Right ventricle myocardium superior (tissue), 1 donor: ENCODE measurements at places on chromosomes 2 and 18.

DNA sequence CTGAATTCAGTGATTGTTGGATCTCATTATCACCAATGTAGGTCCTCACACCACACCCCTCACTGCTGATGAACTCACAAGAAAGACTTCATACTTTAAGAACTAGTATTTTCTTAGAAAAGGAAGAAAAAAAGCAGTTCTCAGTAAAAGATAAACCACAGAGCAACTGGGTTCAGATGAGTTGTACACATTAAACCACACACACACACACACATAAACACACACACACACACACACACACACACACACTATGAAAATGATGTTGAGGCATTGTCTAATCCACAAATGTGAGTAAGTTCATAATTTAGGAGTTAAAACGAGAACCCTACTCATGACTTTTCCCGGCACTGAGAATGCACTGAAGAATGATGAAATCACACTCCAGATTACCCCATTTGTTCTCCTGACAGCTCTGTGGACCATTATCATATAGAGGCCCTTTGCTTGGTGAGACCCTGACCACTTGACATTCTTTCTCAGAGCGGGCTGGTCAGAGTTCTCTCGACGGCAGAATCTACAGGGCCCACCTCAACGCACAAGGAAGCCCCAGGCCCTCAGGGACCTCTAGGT is 106.2 kb downstream of the BCL2 start:
- no peak for DNase-seq

- DNase-seq: no peak
These were observed 224.5 kb downstream of the CCDC102B start for GRCh38 chr18:69022426-69022825.

DNA sequence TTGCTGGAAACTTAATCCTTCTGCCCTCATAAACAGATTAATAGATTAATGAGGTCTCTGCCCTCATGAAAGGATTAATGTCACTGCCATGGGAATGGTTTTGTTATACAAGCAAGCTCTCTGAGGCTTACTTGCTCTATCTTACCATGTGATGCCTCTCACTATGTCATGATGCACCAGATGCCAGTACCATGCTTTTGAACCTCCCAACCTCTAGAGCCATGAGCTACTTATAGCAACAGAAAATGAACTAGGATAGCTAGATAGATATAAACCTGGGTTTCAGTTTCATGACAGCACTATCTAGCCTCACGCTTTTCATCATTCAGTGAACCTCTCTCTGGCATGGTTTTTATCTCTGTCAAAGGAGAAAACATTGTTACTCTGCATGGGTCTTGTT is 371.6 kb upstream of the LRP1B start:
- DNase-seq: no peak

DNA sequence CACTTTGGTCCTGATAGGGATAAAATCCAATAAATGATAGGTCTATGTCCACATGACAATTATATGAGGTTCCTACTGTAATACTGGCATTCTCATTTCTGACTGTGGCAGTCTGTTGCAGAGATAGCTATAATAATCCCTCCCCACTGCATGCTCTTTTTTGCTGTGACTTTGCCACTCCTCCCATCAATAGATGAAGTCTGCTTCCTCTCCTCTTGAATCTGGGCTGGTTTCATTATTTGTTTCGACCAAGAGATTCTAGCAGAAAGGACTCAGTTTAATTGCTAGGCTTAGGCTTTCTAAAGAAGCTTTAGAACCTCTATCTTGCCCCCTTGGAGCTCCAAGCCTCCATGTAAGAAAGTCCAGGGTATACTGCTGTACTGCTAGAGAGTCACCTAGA is 23.3 kb upstream of the CREB1 start:
- DNase-seq: no peak

DNA sequence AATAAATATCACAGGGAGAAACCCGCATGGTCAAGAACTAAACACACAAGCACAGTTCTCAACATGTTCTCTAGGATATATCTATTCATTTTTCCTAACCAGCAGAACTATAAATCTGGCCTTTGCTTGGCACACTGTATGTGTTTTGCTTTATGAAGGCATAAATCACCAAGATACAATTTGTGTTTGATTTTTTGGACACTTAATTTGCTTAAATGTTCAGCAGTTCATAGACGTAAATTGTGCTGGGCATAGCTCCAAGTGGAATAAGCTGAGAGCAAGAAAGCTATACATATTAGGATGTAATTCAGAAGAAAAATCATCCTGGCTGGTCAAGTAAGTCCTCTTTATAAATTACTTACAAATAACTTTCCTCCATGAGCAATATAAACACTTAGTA is 341.5 kb upstream of the ATP5MC3 start:
- no peak for DNase-seq

DNA sequence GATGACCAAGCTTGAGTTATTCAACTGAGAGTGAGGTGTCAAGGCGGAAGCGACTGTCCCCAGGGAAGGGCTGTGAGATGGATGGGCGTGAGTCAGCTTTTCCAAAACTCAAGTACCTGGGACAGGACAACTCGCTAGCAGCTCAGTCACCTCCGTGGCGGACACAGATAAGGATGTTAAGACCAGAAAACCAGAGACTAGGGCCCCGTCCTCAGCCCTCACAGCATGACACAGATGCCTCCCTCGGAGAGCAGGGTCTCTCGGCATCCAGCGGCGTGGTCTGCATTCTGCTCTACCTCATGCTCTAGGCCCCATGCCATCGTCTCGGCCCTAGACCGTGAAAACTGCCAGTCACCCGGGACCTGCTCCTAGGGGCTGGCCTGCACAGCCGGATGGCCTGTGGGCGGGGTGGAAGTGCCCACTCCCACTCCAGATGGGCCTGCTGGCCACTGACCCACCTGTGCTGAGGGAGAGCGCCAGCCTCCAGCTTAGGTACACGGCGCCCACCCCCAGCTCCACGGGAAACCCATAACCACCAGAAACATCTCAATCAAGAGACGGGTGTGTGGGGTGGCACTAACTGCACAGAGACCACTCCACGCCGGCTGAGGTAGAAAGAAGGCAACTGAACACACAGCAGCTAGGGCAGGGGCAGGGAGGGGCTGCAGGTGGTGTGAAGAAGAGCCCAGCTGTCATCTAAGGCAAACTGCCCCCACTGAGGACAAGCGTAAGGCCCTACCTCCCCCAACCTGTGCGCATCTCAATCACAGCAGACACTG is 39.8 kb downstream of the ANO7 start:
- peak; percentile 34 for DNase-seq

GRCh38 chr2:170297496-170297895 is 119.5 kb downstream of the MYO3B start:
- no peak for DNase-seq

DNA sequence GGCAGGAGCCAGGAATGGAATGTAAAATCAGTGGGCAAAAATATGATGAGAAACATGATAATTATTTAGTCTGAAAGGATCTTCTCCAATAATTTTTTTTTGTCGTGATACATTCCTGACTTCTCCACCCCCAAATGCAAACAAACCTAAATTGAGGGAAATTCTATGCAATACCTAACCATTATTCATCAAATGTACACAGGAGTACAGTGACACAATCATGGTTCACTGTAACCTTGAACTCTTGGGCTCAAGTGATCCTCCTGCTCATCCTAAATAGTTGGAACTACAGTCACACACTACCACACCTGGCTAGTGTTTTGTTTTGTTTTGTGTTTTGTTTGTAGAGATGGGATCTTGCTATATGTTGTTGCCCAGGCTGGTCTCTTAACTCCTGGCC is 46.5 kb downstream of the RAB10 start:
- DNase-seq: no peak

DNA sequence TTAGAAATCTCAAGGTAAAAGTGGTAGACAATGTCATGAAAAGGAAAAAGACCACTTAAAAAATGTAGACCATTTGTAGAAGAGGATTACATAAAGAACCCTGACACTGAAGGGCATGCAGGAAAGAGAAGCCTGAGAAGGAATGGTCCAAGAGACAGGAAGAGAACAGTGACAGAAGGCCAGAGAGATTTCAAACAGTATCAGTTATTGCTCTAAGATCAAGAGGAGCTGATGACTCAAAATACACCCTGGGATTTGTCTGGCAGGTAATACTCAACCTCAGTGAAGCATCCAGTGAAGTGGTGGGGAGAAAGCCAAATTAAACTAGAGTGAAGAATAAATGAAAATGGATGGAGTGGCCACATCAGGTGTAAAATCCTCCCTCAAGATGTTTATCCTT is 100.5 kb downstream of the PDE11A start:
- DNase-seq: no peak

GRCh38 chr2:156818221-156818620 is 382.0 kb downstream of the GPD2 start:
- DNase-seq: no peak

DNA sequence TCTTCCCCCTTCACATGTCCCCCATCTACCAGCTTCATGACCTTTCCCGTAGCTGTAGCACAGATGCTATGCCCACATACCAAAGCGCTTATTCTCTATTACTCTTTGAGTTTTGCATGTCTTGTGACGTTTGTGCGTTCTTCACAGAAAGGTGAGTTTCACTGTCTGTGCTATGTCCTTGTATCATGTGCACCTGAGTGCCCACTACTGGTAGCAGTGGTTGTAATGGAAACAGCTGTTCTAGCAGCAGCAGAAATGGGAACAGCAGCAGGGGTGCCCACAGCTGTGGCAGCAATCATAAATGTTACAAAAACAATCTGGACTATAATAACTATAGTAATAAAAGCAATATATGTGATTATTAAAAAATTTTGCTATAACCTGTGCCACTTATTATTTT is 127.1 kb downstream of the STK39 start:
- no peak for DNase-seq

GRCh38 chr18:13583576-13584550 is 142.5 kb downstream of the FAM210A start:
- no peak for DNase-seq

DNA sequence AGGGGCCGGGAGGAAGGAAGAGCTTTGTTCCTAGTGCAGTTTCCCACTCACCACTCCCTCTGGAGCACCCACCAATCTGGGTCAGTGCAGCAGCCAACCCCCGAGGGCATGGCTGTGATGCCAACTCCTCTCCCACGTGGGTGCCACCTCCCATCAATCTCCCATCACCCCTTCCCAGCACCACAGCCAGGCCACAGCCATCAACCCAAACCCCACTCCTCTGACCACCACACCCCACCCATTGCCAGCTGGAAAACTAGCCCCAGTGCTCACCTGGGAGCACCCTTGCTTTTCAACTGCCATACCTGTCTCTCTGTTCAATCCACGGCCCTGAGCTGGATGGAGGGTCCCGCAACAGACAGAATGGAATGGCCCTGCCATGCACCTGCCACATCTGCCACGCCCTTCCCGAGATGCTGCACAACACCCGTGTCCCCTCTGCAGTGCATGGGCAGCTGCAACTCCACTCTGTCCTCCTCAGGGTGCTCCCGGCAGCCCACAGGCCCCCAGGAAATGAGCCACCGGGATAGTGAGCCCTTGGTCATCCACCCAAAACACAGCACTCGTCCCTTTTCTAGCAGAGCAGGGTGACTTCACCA is 112.4 kb upstream of the ID2 start:
- DNase-seq: no peak

GRCh38 chr2:230671117-230671516 is 41.5 kb upstream of the CAB39 start:
- no peak for DNase-seq

- DNase-seq: no peak
These were observed 36.7 kb downstream of the UXS1 start for GRCh38 chr2:106157416-106157815.

DNA sequence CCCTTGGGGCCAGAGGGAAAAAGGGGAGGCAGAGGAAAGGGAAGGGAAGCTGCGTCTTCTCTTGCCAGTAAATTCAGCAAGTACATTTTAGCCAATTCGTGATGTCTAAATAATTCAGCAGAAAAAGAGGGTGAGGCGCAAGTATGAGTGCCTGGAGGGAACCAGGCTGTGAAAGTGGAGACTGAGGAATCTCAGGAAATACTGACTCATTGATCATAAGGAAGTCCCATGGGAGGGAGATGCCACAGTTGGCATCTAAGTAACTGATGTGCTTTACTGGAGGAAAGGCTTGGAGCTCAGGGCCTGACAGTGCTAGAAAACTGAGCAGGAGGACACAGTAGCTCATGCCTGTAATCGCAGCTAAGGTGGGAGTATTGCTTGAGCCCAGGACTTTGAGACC is 31.1 kb downstream of the KIF5C start:
- no peak for DNase-seq

- no peak for DNase-seq
These were observed 485.3 kb upstream of the SMIM21 start for GRCh38 chr18:75912829-75913228.

- no peak for DNase-seq
These were observed 108.1 kb upstream of the CD302 start for GRCh38 chr2:159905926-159906714.

GRCh38 chr18:5980721-5981120 is 85.4 kb upstream of the TMEM200C start:
- DNase-seq: no peak

DNA sequence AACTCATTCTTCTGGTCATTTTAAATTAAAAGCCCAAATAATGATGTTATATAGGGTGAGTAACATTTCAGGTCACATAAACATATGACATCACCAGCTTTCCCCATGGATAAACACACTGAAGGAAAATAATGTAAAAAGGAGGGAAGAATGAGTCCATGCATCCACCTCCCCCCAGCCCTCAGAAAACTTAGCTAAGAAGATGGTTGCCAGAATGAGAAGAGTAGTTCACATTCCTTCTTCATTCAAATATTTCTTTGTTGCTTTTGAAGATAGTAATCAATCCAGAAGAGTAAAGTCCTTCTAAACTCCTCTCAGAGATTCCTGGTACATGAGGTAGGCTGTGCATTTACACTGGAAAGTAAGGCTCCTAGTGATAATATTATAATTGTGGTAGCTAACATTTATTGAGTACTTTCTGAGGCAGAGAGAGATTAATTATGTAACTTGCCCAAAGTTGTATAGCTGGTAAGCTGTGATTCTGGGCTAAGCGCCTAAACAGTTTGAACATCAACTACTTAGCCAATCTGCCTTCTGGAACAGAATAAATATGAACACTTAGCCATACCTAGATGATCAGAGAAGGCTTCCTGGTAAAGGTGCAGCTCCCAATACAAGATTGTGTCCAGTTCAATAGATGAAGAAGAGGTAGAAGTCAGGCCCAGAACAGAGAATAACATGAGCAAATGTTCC is 256.7 kb upstream of the FN1 start:
- DNase-seq: no peak

GRCh38 chr18:37426586-37426985 is 139.0 kb downstream of the CELF4 start:
- no peak for DNase-seq

DNA sequence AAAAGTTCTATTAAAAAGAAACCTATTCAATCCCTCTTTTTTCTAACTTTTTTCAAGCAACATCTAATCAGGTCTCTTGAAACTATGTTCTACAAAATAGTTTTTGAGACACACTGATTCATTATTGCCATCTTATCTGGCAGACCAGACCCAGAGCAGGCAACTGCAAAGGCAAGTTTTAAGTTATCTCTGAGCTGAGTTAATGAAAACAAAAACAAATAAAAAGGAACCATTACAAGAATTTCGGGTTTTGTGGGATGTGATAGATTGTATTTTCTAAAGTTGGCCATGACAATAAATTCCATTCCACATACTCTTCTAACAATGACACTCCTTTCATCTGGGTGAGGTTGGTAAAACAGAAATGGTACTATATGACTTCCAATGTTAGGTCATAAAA is 15.2 kb upstream of the TWSG1 start:
- no peak for DNase-seq

GRCh38 chr2:196163285-196163684 is 8.1 kb downstream of the STK17B start:
- no peak for DNase-seq

GRCh38 chr2:54657664-54658083 is 65.8 kb upstream of the EML6 start:
- peak; percentile 69 for DNase-seq

- no peak for DNase-seq
These were observed 100.2 kb downstream of the MTCL1 start for GRCh38 chr18:8805552-8805951.
